ENCODE measurements at places on chromosomes 11 and 22. TPM values are rescaled to one million over a fixed set of nuclear protein-coding genes. Genes with fewer than 3 reads are reported as not detected.

The RASL10A gene
- total RNA-seq, result 1.2 TPM

The SHANK3 gene
- total RNA-seq, result 22.9 TPM

The KDELR3 gene
- 4.2 TPM for total RNA-seq

The DGAT2 gene
- 18.3 TPM for total RNA-seq

The RAB36 gene
- 0.74 TPM for total RNA-seq

The CSNK2A3 gene
- 1.1 TPM for total RNA-seq

The GGT1 gene
- 1.2 TPM for total RNA-seq

The OR5P2 gene
- not detected for total RNA-seq

The SPI1 gene
- 11.2 TPM for total RNA-seq

The FOSL1 gene
- 0.32 TPM for total RNA-seq

The SAC3D1 gene
- total RNA-seq, result 7.5 TPM

The EHF gene
- total RNA-seq, result 2.7 TPM

The OR56A1 gene
- total RNA-seq, result not detected

The APLNR gene
- total RNA-seq, result 21.0 TPM

The GPR83 gene
- 0.17 TPM for total RNA-seq

The JHY gene
- 1.8 TPM for total RNA-seq

The BEST1 gene
- 1.1 TPM for total RNA-seq

The TRIM48 gene
- total RNA-seq, result not detected

The KCNJ1 gene
- 0.07 TPM for total RNA-seq

The SEPTIN3 gene
- 0.22 TPM for total RNA-seq

The CCDC73 gene
- not detected for total RNA-seq

The MSANTD4 gene
- total RNA-seq, result 18.4 TPM

The KDM4E gene
- not detected for total RNA-seq

The KRTAP5-7 gene
- not detected for total RNA-seq

The OR6A2 gene
- total RNA-seq, result not detected

The MICAL2 gene
- total RNA-seq, result 57.1 TPM

The AGBL2 gene
- total RNA-seq, result 0.25 TPM

The CARD18 gene
- 0.72 TPM for total RNA-seq

The SLC22A6 gene
- total RNA-seq, result not detected

The ALKBH3 gene
- total RNA-seq, result 17.5 TPM
